ENCODE measurements at places on chromosomes 4 and X. TPM values are rescaled to one million over a fixed set of nuclear protein-coding genes. Genes with fewer than 3 reads are reported as not detected.

Gene MAGIX
- 1.00 TPM for total RNA-seq

Gene HTRA3
- total RNA-seq, result not detected

Gene PNMA5
- 0.08 TPM for total RNA-seq

Gene SLC9B1
- total RNA-seq, result 1.5 TPM

Gene PCSK1N
- 3.2 TPM for total RNA-seq

GRCh38 chrX:6311540-6311939 lies 82.9 kb upstream of the NLGN4X start:
- DNase-seq, result no peak

DNA sequence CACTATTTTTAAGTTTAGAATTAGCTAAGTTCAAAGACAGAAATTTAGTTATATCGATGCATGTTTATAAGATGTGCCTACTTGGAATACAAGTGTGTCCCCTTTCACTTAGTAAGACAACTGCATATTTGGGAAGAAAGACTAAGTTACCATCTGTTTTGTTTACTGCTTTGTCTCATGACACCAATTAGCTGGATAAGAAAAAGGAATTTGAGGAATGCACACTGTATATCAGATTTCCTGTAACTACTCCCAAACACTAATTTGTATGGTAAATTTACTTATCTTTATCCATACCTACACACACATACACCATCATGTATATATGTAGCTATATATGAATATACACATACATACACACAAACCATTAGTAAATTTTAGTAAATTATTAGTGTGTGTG lies 1442.8 kb upstream of the IGFBP7 start:
- no peak for DNase-seq

DNA sequence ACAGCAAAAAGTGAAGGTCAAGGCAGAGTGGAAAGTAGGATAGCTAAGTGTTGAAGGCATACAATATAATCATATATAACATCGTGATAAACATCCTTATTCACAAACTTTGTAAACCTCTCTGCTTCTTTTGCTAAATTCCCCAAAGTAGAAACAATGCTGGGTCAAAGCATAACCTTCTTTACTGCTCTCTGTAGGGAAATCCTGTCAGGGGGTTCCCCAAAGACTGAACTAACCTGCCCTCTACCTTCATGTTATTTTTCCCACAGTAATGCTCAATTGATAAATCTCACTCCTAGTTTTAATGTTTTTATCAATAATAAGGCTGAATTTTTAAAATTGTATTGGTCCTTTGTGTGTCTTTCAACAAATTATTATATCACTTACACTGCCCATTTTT lies 55.7 kb downstream of the DCHS2 start:
- DNase-seq, result no peak

- DNase-seq, result no peak
Measured at GRCh38 chr4:143207555-143207954, 22.8 kb downstream of the USP38 start.

DNA sequence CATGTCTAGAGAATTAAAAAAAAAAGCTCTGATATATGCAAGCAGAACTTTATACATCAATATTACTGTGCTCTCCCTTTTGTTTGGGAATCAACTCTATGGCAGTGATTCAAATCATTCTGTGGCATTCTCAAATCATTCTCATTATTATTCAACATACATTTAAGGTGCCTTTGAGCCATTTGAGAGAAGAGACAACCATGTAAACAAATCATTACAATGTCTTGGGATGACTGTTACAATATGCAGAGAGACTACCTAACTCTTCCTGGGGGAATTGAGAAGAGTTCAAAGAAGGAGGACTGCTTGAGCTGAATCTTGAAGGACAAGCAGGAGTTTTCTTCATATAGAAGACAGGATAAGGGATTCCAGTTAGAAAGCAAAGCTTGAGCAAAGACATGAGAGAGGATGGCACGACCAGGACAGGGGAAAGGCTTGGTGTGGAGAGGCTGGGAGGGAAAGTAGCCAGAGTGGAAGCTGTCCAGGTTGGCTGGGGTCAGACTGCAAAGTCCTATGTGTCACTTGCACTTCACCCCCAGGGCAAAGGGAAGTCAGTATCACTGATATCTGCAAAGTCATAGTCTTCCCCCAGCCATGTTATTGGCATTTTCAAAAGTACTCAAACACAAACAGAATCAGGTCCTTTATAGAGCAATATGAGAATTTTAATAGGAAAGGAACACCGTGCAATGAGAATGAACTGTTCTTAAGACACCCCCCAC lies 9.0 kb downstream of the SEC24D start:
- no peak for DNase-seq

GRCh38 chr4:87838890-87839591 lies 6.3 kb downstream of the MEPE start:
- peak; percentile 38 for DNase-seq

DNA sequence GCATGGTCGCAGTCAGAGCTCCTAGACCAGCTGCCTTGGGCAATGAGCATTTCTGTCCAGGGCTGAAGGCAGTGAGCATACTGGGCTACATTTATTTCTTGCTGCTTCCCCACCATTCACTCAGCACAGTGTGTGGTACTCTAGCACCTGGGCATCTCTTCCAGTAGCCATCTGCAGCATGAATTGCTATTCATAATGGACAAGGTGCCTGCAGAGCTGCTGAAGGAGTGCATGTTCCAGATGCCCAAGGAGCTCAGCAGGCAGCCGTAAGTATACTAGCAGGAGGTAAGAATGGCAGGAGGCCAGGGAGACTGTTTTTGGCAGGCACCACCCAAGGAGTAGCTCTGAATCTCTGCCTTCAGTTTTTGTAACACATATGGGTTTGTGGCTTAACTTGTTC lies 110.4 kb upstream of the RXFP1 start:
- no peak for DNase-seq

DNA sequence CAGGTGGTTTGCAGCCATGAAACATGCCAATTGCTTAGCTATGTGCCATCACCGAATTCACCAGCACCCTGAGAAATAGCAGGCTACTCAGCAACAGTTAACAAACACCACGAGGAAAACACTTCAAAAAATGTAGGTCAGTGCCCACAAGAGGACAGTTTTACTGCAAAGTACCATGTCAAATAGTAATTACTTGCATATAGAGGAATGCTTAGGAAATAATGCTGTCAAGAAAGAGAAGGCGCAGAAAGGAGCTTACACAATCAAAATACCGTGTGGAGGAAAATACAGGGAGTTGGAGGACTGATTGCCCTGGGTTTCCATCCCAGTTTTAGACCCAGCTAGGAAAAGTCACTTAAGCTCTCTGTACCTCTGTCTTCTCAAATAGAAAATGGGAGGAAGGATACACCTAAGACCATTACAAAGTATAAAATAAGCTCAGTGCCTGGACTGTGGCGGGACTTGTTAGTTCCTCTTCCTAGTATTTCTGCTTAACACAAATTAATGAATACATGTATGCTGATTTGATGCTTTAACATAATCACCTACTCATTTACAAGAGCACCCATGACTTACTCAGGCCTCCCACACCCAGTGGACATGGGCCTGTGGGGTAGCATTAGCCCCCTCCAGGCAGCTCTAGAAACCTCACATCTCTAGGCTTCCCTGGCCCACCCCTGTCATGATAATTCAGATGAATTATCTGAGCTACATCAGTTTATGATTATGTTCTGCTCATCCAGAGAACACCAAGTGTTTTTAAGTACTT lies 44.5 kb upstream of the IL21 start:
- DNase-seq, result no peak

GRCh38 chr4:10832806-10833628 lies 148.4 kb upstream of the CLNK start:
- DNase-seq, result no peak

- no peak for DNase-seq
Measured at GRCh38 chr4:26458157-26458561, 32.1 kb downstream of the CCKAR start.

GRCh38 chr4:133154725-133155124 lies 5.6 kb downstream of the PCDH10 start:
- no peak for DNase-seq

DNA sequence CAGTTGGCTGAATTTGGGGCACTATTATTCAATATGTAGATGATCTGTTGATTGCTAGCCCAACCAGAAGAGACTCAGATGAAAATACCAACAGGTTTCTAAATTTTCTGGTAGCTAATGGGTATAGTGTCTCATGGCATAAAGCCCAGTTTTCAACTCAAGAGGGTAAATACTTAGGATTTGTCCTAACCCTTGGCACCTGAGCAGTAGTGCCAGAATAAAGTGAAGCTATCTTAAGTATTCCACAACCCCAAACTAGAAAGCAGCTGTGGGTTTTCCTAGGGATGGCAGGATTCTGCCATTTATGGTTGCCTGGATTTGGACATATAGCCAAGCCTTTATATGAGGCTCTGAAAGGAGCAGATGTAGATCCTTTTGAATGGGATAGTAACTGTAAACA lies 119.0 kb downstream of the AGTR2 start:
- no peak for DNase-seq

- DNase-seq, result no peak
Measured at GRCh38 chr4:140141210-140141835, 12.7 kb downstream of the MAML3 start.

- DNase-seq, result peak; percentile 12
Measured at GRCh38 chr4:146916479-146917076, 29.1 kb downstream of the TTC29 start.

- no peak for DNase-seq
Measured at GRCh38 chr4:138445098-138445497, 202.9 kb upstream of the SLC7A11 start.

DNA sequence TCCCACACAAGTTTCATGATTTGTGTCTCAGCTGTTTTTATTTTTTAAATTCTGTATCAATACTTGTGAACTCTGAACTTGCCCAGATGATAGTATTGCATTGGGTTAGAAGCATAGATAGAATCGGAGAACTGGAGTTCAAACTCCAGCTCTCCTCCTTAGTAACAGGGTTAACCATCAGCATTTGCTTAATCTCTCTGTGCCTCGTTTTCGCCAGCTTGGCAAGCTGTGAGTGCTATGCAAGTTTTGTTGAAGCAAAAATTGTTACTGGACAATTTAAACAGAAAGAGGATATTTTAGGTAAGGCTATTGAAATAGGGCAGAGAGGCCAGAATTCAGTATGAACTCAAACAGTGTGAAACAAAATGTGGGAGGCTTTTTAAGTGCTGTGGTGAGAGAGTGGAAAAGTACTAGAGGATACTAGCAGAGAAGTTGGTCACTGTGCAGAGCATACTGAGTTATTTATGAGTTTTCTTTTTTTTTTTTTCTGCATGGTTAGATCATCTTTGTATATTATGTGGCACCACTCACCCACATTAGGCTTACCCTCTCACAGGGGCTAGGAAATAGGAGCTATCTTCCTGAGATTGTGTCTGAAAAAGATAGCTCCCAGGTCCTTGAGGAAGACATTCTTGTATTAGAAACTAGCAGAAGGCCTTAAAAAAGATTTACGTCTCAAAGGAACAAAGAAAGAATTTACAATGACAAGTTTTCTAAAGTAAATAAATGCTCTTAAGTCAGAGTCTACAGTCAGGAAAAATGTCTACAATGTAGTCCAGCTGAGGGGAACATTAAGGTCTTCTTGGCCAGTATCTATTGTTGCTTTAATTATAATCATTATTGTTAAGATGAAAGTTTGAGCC lies 1126.6 kb downstream of the FAT4 start:
- no peak for DNase-seq

- DNase-seq, result no peak
Measured at GRCh38 chrX:17052793-17053192, 106.3 kb downstream of the REPS2 start.

GRCh38 chr4:121239951-121240350 lies 75.8 kb upstream of the TNIP3 start:
- no peak for DNase-seq

- DNase-seq, result no peak
Measured at GRCh38 chr4:100936661-100937375, 410.5 kb downstream of the PPP3CA start.

DNA sequence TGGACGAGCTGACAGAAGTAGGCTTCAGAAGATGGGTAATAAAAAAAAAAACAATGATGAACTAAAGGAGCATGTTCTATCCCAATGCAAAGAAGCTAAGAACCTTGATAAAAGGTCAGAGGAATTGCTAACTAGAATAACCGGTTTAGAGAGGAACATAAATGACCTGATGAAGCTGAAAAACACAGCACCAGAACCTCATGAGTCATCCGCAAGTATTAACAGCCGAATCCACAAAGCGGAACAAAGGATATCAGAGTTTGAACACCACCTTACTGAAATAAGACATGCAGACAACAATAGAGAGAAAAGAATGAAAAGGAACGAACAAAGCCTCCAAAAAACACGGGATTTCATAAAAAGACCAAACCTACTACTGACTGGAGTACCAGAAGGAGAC lies 10.5 kb downstream of the NELFA start:
- no peak for DNase-seq

GRCh38 chr4:152462695-152463094 lies 73.2 kb downstream of the FBXW7 start:
- DNase-seq, result no peak

DNA sequence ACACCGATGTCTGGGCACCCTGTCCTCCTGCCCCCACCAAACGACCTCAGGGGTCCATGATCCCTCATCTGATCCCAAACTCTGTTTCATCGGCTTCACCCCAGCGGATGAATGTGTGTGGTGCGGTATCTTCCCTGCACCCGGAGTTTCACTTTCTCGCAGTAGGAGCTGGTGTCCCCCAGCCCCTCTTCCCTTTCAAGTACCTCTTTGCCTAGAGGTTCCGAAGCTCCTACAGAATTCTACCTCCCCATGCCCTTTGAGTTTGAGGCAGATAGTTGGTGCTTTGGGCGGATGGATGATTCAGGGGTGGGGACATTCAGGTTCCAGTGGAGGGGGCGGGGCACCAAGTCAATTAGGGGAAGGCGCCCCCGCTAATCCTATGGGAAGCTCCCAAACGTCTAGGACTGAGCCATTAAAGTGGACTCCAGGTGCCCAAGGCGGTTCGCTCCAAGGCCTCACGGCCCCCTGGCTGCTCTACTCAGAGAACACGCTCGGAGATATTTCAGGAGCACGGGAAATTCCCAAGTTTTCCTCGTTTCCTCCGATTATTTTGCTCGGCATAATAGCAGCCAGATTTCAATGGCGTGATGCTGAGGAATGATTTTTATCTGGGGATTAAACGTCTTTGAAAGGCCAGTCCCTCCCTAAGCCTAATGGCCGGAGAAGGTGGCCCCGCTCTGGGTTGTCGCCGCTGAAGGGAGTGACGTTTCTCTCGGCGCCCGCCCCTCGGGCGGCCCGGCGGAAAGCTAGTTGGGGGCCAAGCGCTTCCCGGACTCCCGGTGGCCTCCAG lies 1.3 kb downstream of the MSX1 start:
- peak; percentile 49 for DNase-seq

DNA sequence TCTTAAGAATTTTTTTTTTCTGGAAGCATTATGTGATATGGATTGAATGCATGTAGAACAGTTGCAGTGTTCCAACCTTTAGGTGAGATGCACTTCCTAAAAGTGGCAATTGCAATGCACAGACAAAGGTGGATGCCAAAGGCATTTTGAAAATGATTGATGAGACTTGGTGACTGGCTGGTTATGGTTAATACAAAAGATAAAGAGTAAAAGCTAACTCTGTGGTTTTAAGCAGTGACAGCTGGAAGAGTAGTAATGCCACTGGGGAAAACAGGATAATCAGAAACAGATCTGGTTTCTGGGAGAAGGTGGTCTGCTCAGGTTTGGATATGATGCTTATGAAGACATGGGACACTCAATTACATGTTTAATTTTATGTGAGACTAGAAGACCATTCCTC lies 345.6 kb downstream of the RPA4 start:
- DNase-seq, result no peak

All from SJSA1 (cell line).